ENCODE measurements at places on chromosomes 16 and 17.

- no peak for DNase-seq
Measured at GRCh38 chr17:18141210-18141803, 32.8 kb downstream of the MYO15A start.

GRCh38 chr17:3794557-3795389 lies 6.2 kb downstream of the ITGAE start:
- peak; percentile 48 for DNase-seq

DNA sequence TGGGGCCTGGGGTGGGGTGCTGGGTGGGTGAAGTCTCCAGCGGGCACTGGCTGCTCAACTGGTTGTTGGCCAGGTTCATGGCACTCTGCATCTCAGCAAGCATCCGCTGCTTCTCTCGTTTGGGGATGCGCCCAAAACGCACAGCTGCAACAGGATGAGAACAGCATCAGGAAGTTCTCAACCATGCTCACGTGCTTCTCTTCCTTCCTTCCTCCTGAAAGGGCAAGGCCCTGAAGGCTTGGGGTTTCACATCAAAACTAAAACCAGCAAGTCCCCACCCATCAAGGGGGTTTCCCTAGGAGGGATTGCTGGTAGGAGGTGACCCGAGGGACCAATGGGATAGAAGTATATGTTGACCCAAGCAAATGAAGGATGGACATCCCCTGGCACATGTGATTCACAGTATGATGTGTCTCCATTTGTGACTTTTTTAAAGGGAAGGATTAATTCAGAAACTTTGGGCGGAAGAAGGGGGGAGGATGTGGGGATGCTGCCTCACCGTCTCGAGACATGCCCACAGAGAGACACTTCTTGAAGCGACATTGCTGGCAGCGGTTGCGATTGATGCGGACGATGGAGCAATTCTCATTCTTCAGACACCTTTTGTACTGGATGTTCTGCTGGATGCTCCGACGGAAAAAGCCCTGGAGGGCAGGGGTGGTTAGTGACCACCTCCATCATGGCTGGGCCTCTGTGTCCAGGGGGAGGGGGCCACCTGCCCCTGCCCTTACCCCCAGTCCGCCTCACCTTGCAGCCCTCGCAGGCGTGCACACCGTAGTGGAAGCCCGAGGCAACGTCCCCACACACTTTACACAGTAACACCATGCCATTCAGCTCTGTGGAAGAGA lies 4.2 kb downstream of the NR1D1 start:
- DNase-seq: peak; percentile 45

- DNase-seq: no peak
Measured at GRCh38 chr17:2172999-2173398, 118.1 kb downstream of the HIC1 start.

DNA sequence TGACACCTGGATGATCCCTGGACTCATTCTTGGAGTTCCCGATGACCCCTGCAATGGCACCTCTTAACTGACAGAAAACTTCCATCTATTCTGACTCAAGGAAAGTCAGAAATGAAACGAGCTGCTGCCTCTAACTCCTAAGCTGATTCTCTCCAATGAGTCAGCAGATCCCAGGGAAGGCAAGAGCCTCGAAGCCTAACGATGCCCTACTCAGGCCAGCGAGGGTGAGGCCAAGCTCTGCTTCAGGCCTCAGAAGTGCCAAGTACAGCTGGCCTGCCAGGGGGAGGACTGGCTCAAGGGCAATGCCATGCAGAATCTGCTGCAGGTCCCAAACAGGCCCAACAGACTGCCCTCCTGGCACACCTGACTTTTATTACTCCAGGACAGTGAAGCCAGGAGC lies 36.3 kb downstream of the PLXDC1 start:
- DNase-seq: no peak

GRCh38 chr16:46911038-46911437 lies 26.9 kb downstream of the GPT2 start:
- DNase-seq: no peak

DNA sequence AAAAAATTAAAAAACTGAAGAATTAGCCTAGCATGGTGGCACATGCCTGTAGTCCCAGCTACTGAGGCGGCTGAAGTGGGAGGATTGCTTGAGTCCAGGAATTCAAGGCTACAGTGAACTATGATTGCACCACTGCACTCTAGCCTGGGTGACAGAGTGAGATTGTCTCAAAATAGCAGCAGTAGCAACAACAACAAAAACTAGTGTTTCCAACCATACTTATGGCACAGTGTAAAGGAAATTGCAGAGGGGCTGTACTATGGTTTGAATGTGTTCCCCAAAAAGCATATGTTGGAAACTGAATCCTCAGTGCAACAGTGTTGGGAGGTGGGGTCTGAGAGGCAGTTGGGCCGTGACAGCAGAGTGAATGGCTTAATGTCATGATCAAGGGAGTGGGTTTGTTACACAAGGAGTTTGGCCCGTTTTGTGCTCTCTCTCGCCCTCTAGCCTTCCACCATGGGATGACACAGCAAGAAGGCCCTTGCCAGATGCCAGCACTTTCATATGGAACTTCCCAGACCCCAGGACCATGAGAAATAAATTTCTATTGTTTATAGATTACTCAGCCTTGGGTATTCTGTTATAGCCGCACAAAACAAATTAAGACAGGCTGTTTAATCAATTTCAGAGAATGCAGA lies 70.0 kb downstream of the PGS1 start:
- DNase-seq: no peak

DNA sequence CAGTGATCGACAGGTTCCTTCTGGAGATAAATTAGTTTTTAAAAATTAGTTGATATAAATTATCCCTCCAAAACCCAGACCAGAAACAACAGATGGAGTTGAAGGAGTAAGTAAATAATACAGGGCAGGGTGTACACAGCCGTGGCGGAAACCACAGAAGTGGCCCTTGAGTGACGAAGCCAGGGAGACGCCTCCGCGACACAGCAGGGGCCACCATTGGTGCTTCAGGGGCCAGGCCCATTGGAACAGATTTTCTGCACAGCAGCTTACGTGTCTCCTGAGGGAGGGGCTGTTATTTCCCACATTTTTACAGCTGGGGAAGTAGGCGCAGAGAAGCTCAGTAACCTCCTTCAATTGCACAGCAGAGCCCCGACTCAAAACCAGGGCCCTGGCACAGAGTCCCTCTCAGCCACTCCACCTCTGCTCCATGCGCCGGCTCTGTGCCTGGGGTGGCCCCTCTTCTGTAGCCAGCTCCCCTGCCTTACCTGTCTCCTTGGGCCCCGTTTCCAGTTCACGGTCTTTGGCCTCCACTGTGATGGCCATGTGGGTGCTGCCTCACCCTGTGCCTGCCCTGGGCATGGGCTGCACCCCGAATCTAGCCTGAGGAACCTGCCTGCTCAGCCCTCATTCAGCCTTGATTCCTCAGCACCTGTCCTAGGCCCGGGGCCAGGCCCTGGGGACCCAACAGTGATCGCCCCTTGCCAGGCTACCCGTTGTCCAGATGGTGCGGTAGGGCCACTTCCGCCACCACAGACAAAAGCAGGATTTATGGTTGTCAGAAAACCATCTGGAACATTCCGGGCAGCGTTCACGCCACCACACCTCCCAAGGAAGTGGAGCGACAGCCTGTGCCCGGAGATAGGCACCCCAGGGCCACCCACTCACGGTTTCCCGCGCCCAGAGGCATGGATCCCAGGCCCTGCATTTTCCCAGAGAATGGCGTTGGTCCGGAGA lies 128.5 kb upstream of the GSE1 start:
- DNase-seq: no peak

GRCh38 chr16:85750146-85750826 lies 610 bp downstream of the C16orf74 start:
- DNase-seq: no peak

GRCh38 chr16:58488531-58488930 lies 11.4 kb upstream of the NDRG4 start:
- no peak for DNase-seq

DNA sequence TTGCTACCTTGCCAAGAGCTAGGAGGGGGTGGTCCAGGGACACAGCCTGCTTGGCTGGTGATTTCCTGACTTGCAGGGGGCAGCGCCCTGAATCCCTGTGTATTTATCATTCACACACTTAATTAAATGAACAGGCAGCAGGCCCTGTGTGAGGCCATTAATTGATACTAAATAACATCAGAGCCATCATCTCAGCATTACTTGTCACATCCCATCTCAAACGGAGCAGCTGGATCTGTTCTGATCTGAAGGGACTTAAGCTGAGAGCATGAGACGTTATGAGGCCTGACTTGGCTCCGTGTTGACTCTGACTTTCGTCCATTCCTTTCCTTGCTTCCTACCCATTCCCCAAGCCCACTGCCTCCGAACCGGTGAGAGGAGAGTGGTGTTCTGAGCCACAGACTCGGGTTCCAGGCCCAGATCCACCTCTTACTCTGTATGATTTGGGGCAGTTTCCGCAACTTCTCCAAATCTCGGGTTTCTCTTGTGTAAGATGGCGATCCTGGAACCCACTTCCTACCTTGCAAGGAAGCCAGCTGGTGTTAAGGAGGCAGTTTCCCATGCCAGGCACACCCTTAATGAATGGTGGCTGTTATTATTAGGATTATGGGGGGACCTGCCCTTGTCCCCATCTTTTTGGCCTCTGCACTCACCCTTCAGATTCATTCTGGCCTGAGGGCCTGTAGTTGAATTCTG lies 33.8 kb downstream of the CACNA1G start:
- DNase-seq: no peak

- DNase-seq: no peak
Measured at GRCh38 chr17:68892658-68893057, 62.5 kb downstream of the ABCA8 start.
